ENCODE measurements at places on chromosomes 3 and 15.

GRCh38 chr15:80801891-80802680 is 22.9 kb downstream of the CEMIP start:
- no peak for DNase-seq

DNA sequence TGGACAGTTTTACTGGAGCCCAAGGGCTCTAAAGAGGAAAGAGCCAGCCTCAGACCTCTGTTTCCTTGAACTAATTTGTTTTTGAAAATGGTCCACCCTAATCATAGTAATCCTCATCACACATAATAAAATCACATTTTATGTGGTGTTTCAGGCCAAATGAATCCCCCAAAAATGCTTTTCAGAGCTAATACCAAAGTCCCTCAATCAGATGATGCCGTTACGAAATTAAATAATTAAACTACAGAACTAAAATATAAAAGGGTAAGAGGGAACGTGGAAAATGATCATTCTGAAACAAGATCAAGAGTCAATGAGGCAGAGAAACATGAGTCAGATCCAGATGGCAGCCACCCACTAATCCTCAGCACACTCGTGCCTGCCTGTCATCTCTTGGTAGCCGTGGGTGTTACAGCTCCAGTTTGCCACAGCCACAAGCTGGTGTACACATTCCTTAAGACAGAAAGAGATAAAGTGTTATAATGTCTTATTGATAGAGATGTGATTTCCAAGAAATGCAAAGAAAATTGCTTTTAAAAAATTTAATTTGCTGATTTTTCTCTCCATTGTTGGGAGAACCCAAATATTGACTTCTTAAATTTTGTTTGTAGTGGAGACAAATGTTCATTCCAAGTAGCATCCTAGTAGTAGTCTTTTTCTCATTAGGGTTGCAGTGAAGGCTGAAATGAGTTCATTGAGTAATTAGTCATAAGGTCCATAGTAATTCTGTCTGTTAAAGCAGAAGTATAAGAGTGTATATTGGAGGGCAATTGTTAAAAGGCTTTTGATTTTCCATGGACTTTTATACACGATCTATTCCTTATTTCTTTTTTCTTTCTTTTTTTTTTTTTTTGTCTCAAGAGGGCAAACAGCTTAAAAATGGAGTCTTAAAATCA is 104.2 kb downstream of the AGBL1 start:
- no peak for DNase-seq

DNA sequence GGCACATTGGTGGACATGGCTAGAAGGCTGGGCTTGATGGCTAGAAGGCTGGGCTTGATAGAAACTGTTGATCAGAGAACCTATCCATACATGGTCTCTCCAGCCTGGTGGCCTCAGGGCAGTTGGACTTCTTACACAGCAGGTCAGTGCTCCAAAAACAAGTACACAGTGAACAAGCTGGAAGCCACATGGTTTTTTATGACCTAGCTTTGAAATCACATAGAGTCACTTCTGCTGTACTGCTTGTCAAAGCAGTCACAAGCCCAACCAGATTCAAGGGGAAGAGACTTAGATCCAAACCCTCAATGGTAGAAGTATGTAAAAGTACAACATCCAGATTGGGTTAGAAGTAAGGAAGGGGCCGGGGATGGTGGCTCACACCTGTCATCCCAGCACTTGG is 89.4 kb upstream of the HES1 start:
- DNase-seq, result no peak

GRCh38 chr3:190041333-190042041 is 79.2 kb downstream of the P3H2 start:
- no peak for DNase-seq

DNA sequence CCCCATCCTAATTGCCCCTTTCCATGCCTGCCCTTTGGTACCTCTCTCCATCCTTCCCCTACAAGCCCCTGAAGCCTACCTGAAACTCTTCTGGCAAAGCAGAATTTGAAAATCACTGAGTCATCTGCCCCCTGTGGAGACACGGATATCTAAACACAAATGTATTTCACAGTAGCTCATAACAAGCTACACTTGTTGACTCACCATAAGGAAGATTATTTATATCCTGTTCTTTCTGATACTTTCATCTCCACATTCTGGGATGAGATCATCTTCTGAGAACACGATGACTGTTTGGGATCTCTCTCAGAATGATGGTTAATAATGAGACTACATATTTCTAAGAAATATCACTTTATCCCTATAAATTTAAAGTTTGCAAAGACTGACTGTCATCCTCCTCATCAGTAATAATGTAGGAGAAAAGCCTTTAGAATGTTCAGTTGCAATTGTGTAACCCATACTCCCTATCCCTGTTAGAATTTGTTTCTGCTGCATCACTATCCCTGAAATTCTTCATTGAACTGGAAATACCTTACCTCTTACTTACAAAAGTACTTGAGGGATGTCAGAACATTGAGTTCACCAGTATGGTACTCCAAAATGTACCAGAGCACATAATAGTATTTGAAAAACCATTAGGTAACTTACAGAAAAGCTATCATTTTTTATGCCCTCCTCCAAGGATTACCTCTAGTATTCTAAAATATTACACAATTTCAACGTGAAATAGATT is 116.1 kb upstream of the IL12A start:
- no peak for DNase-seq
